ENCODE measurements at places on chromosomes 7 and 10.

GRCh38 chr7:148700661-148701064, 2.0 kb downstream of the CUL1 start:
- H3K4me1 ChIP-seq = peaks cover 79% of the 10 kb centered on the region
- peak; percentile 57 for DNase-seq

GRCh38 chr10:103083266-103083976, 109.7 kb downstream of the NT5C2 start:
- peaks cover 6% of the 10 kb centered on the region for H3K4me1 ChIP-seq
- H3K4me3 ChIP-seq = no peak overlapping the region
- peak overlapping the region; percentile 45 for H3K27ac ChIP-seq
- no peak for DNase-seq
- H3K27me3 ChIP-seq = no peaks in the 10 kb centered on the region

DNA sequence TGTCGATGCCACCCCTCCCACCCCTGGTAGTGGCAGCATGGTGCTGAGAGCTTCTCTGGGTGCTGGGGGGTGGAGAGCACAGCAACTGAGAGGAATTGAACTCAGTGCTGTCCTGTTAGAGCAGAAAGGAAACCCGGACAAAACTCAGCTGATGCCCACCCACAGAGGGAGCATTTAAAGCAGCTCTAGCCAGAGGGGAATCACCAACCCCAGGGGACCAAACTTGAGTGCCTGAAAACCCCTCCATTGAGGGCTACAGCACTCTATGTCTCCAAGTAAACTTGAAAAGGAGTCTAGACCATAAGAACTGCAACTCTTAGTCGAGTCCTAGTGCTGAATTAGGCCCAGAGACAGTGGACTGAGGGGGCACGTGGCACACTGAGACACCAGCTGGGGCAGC, 16.8 kb upstream of the FOXI2 start:
- no peak overlapping the region for H3K4me3 ChIP-seq
- H3K36me3 ChIP-seq = no peaks in the 10 kb centered on the region
- H3K27me3 ChIP-seq = peaks cover 29% of the 10 kb centered on the region

- peaks cover 38% of the 10 kb centered on the region for H3K27me3 ChIP-seq
- no peaks in the 10 kb centered on the region for H3K4me1 ChIP-seq
- no peaks in the 10 kb centered on the region for H3K36me3 ChIP-seq
Measured at GRCh38 chr10:69955897-69956740, 96.5 kb upstream of the MACROH2A2 start.

DNA sequence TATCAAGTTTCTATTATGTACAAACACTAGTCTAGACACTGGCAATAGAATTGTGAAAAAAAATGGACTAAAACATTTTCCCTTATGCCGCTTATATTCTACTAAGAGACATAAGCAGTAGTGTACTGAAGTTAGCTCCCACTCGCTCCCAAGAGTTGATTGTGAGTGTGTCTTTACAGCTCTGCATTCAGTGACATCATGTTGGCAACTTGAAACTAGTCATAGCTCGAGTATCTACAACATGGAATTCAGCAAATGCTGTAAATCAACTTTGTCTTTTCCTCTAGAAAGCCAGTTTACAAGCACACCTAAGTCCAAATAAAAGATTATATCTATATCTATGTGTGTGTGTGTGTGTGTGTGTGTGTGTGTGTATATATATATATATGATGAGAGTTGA, 58.8 kb upstream of the MAGI2 start:
- H3K36me3 ChIP-seq = no peaks in the 10 kb centered on the region
- H3K4me3 ChIP-seq = no peak overlapping the region
- no peaks in the 10 kb centered on the region for H3K4me1 ChIP-seq

- no peak for DNase-seq
- H3K27ac ChIP-seq = no peak overlapping the region
- H3K4me3 ChIP-seq = no peak overlapping the region
- H3K4me1 ChIP-seq = no peaks in the 10 kb centered on the region
- peaks cover 54% of the 10 kb centered on the region for H3K27me3 ChIP-seq
Measured at GRCh38 chr7:50555594-50556140, 9.5 kb downstream of the DDC start.

DNA sequence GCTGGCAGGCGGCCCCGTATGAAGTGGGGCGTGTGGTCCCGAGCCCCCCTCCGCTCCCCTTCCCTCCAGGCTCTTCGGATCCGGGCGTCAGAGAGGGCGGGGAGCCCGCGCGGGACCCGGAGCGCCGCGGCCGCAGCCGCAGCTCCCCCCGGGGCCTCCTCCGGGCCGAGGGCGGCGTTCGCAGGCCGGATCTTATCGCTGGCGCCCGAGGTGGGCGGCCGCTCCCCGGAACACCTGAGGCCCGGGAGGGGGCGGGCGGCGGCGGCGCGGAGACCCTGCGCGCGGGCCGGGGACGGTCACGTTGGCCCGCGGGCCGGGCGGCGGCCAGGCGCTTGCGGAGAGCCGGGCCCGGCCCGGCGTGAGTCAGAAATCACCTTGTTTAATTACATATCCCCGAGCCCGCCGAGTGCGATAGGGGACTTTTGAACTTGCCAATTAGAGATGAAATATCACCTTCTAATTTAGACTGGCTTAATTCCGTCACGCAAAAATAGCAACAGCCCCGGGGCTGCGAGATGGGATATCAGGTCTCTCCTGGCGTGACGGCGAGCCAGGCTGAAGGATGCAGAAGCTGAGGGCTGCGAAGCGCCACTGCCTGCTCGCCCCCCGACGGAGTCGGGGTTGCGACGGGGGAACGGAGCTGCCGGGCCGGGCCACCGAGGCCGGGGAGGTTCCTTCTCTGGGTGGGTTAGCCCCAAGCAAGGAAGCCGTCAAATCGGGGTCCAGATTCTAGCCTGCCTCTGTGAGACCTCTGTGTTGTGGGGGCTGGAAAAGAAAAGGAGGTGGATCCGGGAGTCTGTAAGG, 43.4 kb downstream of the LDB3 start:
- H3K4me3 ChIP-seq = peak overlapping the region; percentile 96
- no peaks in the 10 kb centered on the region for H3K27me3 ChIP-seq
- peak; percentile 64 for DNase-seq

DNA sequence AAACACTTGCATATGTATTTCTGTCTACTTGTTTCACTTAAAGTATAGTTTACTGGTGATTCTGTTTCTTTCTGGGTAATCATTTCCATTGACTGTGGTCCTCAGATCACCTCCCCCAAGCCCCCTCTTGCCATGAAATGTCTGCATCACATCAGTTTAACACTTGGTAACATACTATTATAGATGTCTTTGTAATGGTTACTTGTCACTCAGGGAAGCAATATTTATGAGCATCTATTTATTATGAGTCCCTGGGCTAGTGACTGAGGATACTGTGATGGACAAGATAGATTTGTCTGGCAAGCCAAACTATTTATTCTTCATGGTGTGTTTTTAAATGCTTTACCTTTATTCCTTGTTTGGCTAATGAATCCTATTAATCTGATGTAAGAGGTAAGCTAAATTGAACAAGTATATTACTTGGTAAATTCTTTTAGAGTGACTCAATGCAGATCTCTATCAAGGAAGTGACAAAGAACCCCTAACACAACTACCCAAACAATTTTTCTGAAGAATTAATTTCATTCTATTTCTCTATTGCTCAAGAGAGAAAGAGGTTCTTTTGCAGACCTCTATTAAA, 270.9 kb downstream of the RELN start:
- DNase-seq = no peak
- no peak overlapping the region for H3K27ac ChIP-seq
- no peaks in the 10 kb centered on the region for H3K36me3 ChIP-seq
- H3K4me3 ChIP-seq = no peak overlapping the region
- H3K27me3 ChIP-seq = no peaks in the 10 kb centered on the region

DNA sequence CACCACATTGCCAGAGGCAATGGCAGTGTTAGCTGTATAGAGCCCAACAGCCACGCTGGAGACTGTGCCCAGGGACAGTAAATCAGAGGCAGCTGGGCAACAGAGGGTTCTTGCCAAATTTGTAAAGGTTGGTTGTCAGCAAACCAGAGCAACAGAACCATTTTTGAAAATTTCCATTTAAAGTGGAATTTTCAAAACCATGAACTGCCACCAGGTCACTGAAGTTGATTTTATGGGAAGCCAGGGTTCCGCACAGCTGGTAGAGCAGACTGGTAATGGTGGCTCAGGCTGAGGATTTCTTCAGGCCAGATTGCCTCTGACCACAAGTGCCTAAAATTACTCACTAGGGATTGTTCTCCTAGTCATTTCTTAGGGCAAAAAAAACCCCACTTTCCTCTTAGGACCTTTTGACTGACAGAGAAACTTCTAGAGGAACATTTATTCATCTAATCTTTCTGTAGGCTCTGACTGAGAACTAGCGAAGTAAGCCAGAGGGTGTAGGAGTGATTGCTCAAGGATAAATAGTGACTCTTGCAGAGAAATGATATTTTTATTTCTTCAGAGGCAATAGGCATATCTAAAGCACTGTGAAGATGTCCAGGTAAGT, 342.4 kb downstream of the BBS9 start:
- H3K27ac ChIP-seq = no peak overlapping the region
- H3K27me3 ChIP-seq = no peaks in the 10 kb centered on the region
- H3K36me3 ChIP-seq = no peaks in the 10 kb centered on the region
- H3K4me3 ChIP-seq = no peak overlapping the region
- no peak for DNase-seq
- H3K4me1 ChIP-seq = no peaks in the 10 kb centered on the region

- DNase-seq = peak; percentile 49
- peak overlapping the region; percentile 90 for H3K27ac ChIP-seq
- peaks cover 3% of the 10 kb centered on the region for H3K36me3 ChIP-seq
- peaks cover 48% of the 10 kb centered on the region for H3K4me1 ChIP-seq
Measured at GRCh38 chr7:4775848-4776623, 613 bp downstream of the AP5Z1 start.

- DNase-seq = no peak
- no peaks in the 10 kb centered on the region for H3K27me3 ChIP-seq
Measured at GRCh38 chr7:104453190-104453589, 124.8 kb downstream of the LHFPL3 start.

- H3K4me1 ChIP-seq = no peaks in the 10 kb centered on the region
- DNase-seq = no peak
- no peaks in the 10 kb centered on the region for H3K36me3 ChIP-seq
- H3K27me3 ChIP-seq = no peaks in the 10 kb centered on the region
- H3K27ac ChIP-seq = no peak overlapping the region
- no peak overlapping the region for H3K4me3 ChIP-seq
Measured at GRCh38 chr10:109737626-109738025, 185.7 kb downstream of the XPNPEP1 start.

DNA sequence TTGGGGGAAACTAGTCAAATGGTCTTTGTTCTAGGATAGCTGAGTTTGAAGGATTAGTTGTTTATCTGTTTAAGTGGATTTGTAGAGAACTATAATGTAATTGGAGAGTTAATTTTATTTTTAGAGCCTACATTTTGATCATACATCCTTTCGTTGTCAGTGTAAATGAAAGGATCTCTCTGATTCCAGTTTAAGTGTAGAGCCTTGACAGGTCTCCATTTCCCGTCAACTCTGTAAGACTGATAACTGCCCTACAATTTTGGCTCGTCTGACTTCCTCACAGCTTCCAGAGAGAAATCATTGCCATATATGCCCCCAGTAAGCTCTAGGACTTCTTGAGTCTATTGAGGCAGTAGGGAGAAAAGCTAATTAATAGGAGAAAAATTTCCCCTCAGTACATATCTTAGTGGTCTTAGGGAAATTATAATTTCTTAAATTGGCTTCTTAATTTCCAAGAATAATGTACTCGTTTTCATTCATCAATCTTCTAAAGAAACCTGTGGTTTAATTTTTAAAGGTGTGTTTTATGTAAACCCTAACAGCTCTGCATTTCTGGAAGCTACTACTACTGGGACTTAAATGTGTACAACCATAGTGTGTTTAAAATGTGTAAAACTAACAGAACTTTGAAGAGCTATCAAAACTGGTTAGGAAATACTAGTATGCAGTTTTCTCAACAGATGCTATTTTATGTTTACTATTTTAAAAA, 3.8 kb downstream of the KMT2E start:
- peak overlapping the region; percentile 100 for H3K27ac ChIP-seq
- peak overlapping the region; percentile 100 for H3K4me3 ChIP-seq
- DNase-seq = no peak
- H3K27me3 ChIP-seq = no peaks in the 10 kb centered on the region
- H3K36me3 ChIP-seq = peaks cover 16% of the 10 kb centered on the region
